HS-5 (cell line): ENCODE measurements at places on chromosomes 16 and 17.

GRCh38 chr17:79441356-79442160, 169.3 kb downstream of the RBFOX3 start:
- DNase-seq: no peak

- DNase-seq: no peak
Observed at GRCh38 chr17:63376949-63377348, 69.2 kb downstream of the CYB561 start.

DNA sequence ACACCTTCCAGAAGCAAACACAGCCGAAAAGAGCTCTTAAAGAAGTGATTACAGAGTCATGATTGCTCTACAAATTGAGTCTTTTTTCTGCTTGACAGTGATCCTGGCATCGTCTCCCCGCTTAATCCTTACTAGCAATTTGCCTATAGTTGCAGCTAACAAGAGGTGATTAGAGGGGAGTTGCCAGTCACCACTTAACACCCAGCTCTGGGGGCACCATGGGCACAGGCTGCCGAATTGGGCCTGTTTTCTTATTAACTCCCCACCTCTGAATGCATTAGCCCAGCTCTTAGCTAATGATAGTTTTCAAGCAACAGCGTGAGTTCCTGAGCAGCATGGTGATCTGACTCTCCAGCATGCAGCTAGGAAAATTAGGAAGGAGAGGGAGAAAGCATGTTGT, 93.5 kb downstream of the RBFOX1 start:
- no peak for DNase-seq

DNA sequence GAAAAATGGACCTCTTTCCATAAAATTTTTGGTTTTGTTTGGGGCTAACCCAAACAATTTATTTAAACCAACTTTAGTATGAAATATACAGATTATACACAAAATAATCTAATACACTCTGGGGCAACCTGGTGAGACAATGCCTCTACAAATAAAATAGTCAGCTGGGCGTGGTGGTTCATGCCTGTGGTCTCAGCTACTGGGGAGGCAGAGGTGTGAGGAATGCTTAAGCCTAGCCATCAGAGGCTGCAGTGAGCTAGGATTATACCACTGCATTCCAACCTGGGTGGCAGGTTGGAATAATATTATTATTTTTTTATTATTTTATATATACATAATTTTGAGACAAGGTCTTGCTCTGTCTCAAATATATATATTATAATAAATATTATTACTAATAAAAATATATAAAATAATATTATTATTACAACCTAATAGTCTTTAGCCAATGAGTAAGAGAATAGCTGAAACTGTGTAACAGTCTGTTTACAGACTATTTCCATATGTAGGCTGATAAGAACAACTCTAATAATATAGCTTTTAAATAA, 50.5 kb downstream of the GLG1 start:
- no peak for DNase-seq

DNA sequence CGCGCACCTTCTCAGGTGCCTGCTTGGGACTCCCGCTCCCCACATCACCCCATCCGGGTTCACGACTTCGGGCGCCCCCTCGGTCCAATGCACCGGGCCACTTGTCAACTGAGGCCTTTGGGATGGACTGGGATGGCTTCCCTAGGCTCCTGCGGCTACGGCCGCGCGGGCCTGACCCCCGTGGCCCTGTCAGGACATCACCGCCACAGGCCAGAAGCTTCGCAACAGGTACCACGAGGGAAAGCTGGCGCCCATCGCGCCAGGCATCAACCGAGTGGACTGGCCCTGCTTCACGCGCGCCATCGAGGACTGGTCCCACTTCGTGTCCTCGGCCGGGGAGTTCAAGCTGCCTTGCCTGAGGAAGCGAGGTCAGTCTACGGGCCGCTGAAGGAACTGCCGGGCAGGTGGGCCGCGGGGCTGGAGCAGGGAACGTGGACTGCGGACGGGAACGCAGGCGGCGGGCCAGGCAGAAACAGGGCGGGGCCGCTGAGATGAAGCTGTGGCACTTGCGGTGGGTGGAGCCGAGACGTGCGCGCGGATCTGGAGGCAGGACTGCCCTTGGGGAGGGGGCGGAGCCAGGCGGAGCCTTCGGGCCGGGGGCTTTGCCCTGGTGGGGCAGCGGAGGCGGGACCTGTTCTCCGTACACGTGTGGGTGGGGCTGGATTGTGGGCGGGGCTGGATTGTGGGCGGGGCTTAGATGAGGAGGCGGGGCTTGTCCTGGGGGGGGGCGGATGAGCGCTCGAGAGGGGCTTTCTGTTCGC, 13.7 kb upstream of the CNGB1 start:
- DNase-seq: no peak
